ENCODE measurements at places on chromosomes 7 and 10. TPM values are rescaled to one million over a fixed set of nuclear protein-coding genes. Genes with fewer than 3 reads are reported as not detected.
A peak's percentile ranks its signal among the peaks of the same experiment; 100 is the strongest.

Gene RNF133
- not detected for total RNA-seq

Gene AKR1C4
- not detected for total RNA-seq

Gene PDK4
- 0.62 TPM for total RNA-seq

DNA sequence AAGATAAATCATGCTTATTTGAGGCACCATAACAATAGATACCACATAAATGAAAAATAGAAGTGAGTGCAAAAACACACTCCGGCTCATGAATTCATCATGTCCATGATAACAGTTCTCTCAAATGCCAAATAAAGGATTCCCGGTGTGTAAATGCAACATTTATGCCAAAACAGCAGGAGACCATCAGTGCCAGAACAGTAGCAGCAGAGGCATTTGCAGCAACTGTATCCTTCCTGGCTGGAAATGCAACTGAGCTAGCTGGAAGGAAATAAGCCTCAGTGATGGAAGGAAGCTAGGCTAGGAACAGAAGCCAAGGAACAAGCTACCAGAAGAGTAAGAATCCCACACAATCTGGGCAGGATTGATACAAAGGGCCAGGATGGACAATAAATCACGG is 79.9 kb upstream of the THSD7A start:
- peak; percentile 2 for DNase-seq

- peak; percentile 88 for DNase-seq
Measured at GRCh38 chr10:131242007-131242406, 69.5 kb downstream of the TCERG1L start.

- no peak for DNase-seq
Measured at GRCh38 chr7:80614851-80615271, 23.6 kb upstream of the CD36 start.

- no peak for DNase-seq
Measured at GRCh38 chr7:150620617-150621371, 11.4 kb downstream of the GIMAP6 start.

DNA sequence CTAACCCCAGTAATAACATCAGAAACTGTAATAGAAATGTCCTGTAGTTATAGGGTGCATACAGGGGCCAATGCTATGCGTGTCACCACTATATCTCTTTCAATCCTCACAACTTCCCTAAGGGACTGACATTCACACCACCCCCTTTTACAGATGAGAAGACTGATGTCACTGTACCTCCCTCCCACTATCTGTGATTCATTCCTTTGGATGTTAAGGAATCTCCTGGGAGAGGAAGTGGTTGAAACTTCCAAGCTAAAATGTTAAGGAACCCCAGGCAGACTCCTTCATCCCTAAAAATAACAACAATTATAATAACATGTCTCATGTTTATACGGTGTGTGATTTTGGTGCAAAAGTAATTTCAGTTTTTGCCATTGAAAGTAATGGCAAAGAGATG is 5.4 kb downstream of the COL13A1 start:
- DNase-seq: peak; percentile 9

DNA sequence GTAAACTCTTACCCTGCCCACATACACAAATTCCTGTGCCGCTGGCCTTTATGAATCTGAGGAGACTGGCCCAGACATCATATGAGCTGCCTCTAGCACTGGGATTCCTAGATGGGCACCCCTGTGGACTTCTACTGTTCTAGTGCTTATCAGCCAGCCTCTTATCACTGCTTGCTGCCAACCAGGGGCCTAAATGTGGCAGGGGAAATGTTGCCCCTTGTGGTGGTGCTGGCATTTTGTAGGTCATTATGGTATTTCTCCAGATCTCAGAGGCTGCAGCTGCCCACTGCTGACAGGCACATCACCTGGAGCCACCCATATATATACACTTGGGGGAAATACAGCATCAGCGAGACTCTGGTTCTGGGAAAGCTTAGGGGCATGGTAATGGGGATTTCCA is 5.4 kb downstream of the SFR1 start:
- peak; percentile 53 for DNase-seq

Gene GPR141
- not detected for total RNA-seq

- no peak for DNase-seq
Measured at GRCh38 chr7:9961161-9961922, 1012.3 kb upstream of the PHF14 start.

Gene SLC13A1
- total RNA-seq: not detected

- DNase-seq: peak; percentile 18
Measured at GRCh38 chr10:45515630-45516029, 141.6 kb downstream of the ALOX5 start.

Gene ZNF727
- not detected for total RNA-seq

DNA sequence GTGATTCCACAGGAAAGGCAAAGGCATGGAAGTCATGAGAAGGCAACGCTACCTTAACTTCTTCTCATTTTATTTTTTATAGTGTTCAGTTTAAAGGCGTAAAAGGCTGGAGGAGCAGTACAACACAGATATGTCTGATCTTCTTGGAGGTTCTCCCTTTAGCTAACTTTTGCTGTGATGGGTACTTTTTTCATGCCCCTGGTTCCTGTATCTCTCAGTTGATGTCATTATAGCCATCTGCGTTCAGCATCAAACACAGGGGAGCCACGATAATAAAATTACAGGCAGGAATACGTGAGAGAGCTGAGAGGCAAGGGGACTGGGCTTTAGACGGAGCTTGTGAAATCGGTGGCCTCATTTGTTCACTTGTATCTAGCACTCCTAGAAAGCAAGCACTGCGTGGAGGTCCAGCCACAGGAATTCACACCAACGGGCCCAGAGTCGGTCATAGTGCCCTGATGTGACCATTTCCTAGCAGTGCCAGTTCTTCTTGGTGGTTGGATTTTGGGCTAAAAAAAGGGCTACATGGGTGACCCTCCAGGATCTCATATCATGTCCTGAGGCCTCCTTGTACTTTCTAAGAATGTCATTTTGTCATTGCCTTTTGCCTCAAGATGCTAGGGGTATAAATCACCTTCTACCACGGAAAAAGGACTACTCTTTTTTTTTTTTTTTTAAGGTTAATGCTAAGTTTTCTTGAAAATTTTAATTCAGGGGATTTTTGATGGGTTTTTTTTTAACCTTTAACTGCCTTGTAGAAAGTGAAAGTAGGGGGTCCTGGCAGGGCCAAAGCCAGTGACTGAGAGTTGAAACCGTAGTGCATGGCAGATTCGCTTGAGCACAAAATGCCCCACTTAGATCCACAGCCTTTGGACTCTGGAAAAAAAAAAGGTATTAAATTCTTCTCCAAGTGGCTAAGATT is 191.5 kb downstream of the CELF2 start:
- DNase-seq: no peak

GRCh38 chr10:97213431-97213830 is 27.7 kb upstream of the SLIT1 start:
- DNase-seq: no peak

- no peak for DNase-seq
Measured at GRCh38 chr10:76962851-76963250, 674.8 kb downstream of the KCNMA1 start.

- DNase-seq: peak; percentile 62
Measured at GRCh38 chr7:29588900-29589696, 25.5 kb downstream of the PRR15 start.

DNA sequence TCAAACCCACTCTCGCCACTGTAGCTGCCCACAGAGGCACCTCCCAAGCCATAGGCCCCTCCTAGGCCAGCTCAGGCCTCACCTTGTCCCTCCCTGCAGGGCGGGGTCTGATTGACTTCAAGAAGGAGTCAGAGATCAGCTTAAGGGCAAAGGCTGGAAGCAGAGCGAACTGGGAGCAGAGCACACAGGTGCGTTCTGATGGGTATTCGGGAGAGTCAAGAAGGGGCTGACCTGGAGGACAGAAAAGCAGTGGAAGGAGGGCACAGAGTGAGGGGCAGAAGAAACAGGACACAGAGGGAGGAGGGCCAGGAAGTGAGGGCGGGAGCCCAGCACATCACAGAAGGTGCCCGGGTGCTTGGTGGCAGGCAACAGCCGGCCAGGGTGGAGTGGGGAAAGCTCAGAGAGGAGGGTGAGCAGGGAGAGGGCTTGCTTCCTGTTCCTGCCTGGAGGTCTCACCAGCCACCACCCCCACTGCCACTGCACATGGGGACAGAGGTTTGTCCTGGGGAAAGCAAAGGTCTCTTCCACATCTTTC is at the start of gene AOC1:
TSS of gene AOC1 (plus strand) at position 147 of the 535 bp plus-strand sequence. CDS start 3,954 bp downstream, outside the sequence.
- DNase-seq: peak; percentile 66

Gene OR2A42
- not detected for total RNA-seq

DNA sequence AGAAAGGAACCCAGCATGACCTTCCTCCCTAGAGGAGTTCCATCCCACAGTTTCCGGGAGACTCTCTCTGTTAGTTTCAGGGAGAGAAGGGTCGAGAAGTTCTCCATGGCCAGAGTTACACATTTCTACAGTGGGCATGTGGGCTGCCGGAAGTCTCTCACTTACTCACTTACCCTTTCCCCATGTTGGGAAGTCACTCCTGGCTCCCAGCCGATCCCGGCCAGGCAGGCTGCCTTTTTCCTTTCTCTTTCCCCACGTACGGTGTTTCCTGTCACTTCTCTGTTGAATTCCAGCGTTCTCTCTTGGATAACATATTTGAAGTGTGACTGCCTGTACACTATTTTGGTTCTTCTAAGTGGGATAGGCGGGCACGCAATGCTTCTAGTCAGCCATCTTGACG is 3.5 kb downstream of the TEX36 start:
- DNase-seq: no peak

Gene RET
- total RNA-seq: 16.0 TPM

DNA sequence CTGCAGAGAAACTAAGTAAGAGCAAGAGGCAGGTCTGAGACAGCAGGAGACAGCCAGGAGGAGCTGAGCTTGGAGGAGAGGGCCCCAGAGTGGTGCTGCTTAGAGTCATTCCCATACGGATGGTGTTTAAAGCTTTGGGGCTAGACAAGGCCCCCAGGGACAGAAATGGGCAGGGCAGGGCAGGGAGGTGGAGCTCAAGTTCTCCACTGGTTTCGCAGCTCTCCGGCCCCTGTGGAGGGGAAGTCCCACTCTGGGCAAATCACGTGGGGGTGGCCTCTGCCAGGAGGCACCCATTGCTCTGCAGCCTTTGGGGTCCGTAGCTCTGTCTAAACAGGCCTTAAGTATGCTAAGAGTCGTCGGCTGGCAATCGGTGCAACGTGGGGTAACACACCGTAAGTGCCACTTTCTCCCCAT is 1.0 kb upstream of the PTPRE start:
- DNase-seq: no peak

GRCh38 chr7:116499168-116500077 is at the start of gene CAV2:
Gene CAV2 (plus strand): TSS chr7:116499738. CDS start chr7:116499782, 44 bp downstream.
- DNase-seq: peak; percentile 80

DNA sequence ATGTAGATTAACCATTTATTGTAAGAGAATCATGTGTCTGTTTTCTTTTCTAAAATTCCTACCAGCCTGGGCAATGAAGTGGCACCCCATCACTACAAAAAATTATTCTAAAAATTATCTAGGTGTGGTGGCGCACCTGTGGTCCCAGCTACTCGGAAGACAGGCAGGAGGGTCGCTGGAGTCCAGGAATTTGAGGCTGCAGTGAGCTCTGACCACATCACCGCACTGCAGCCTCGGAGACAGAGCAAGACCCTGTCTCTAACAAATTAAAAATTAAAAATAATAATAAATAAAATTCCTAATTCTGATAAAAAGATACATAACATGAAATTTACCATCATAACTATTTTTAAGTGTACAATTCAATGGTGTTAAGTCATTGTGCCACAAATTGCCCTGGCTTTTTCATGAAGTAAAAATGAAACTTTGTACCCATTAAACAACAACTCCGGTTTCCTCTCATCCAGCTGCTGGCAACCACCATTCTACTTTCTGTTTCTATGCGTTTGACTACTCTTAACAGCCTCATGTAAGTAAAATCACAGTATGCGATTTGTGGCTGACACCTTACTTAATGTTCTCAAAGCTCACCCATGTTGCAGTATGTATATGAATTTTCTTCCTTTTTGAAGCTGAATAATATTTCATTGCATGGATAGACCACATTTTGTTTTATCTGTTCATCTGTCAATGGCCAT is 20.6 kb upstream of the USP6NL start:
- DNase-seq: no peak

GRCh38 chr7:150934045-150934766 is 43.9 kb downstream of the KCNH2 start:
- DNase-seq: no peak

- no peak for DNase-seq
Measured at GRCh38 chr10:20948686-20949327, 51.7 kb upstream of the NEBL start.

Gene WIPF3
- 2.5 TPM for total RNA-seq

DNA sequence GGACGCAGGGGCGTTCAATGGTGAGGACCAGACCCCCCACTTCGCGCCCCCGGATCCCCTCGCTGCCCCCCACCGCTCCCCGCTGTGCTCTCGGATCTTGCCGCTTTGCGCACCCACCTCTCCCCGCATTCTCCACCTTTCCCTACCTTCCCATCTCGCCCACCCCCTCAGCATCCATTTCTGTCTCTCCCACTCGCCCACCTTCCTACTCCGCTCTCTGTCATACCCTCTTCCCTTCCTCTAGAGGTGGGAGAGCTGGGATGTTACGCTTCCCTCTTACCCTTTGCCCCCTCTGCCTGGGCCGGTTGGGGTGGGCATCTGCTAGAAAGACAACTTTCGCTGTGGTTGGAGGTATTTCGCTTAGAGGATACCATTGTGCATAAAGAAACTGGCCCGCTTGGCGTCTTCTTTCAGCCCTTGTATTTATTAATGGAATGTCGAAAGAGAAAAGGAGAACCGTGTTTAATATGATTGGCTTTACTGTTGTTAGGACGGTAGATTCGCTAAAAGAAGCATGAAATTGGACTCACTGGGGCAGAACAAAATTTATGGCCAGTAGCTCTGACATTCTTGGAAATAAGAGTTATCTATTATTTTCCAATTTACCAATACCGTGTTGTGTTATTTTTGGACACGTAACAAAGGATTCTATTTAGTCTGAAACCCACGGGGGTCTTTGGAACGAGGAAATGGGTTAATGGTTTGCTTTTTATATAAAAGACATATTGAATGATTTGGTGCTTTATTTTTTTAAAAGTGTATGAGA is 873 bp downstream of the PRKAR2B start:
- DNase-seq: peak; percentile 59

- no peak for DNase-seq
Measured at GRCh38 chr10:127525686-127526085, 23.4 kb upstream of the NPS start.

DNA sequence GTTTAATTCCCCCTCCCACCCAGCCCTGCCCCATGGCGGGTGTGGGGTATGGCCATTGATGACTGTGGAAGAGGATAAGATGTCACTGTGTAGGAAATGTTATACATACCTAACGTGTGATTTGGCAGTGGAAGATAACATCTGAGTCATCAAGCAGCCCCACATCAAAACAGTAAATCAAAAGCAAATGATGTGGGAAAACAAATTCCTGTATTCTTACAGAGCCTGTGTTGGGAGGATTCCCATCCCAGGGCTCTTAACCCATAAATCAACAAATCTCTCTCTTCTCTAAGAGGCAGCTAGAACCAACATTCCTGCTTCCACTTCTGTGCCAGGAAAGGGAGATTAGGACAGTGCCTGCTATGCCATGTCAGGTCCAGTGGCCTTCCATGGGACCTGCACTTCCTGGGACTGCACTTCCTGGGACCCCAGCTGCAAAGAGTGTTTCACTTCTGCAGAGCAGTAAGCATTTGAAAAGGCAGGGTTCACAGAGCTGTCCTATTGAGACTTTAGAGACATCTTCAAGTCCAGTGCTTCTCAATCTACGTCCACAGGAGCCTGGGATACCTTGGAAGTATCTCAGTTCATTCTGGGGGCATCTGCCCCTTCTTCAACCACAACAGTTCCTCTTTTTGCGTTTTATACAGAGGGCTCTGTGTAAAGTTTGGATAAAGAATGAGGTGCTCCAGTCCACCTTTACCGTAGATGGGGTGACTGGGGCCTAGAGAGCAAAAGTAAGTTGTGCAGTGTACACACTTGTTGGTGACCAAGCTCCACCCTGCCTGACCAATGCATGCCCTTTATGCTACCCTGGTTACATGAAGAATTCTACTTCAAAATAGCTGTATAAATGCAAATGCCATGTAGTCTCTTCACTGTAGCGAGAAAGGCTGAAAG is 45.7 kb downstream of the ATXN7L1 start:
- no peak for DNase-seq

Gene GIMAP6
- total RNA-seq: not detected
